Gastroesophageal sphincter (tissue), 4 donors: ENCODE measurements at places on chromosomes 3 and 15. TPM values are rescaled to one million over a fixed set of nuclear protein-coding genes. Genes with fewer than 3 reads are reported as not detected.

- peak; percentile 92 for ATAC-seq
Observed at GRCh38 chr15:81410318-81410753, 36.3 kb upstream of the TMC3 start.

Gene FGF12
- 0.94 TPM for total RNA-seq

DNA sequence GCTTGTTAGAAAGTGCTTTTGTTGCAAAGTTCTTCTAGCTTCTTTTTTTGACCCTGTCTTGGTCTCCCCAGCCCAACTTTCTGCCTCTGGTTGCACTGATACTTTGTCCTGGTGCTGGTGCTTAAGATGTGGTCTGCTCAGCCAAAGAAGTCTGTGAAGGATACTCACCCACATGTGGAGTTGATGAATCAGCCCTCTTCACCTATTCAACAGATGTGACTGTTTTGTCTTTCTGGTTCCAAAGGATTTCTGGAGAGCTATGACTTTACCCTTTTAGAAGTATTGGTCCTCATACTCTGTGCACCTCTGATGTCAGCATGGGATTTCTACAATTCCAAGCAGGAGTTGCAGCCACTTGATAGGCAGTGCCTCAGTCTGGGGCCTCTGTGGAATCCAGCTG lies 84.1 kb downstream of the PCCB start:
- ATAC-seq: no peak

DNA sequence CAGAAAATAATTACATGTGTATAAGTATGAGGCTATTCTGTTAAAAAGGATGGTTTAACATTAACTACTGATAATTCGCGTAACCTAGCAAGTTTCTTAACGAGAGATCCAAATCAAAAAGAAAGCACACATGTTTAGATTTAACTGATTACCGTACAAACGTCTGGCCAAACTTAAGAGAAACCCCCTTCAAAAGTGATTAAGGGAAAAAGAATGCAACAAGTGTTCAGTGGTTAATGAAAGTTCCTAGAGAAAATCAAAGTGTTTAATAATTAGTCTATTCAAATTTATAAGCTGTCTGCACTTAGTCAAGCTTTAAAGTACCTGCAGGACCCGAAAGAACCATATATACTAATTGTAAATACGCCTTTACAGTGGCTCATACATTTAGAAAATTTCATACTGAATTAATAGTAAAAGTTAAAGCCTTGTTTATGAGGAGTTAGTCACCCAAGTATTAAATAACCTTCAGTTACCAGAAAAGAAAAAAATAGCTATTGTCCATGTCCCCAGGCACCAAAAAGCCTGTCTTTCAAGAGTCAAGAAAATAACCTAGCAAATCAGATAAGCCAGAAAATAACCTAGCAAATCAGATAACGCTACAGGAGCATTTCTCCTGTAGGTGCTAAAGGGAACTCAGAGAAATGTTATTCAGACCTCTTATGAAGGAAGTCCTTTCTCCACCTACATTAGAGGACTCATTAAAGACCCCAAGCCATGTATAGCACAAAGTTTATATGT lies 34.6 kb downstream of the ZNF589 start:
- no peak for ATAC-seq

DNA sequence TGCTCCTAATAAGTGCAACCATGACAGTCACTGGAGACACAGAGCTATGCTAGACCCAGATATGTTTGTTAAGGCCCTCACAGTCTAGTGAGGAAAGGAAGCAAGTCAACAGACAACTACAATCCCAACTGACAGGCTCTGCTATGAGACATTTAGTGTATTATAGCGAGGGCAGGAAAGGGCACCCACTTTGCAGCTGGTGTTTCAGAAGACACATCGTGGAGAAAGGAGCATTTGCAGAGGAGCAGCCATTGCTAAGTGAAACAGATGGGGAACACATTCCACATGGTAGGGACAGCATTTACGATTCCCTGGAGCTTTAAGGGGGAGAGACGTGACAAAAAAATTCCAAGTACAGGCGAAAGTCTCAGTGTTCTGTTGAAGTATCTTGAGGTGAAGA lies 685.6 kb downstream of the AGBL1 start:
- no peak for ATAC-seq

GRCh38 chr3:161560008-161560637 lies 63.5 kb downstream of the OTOL1 start:
- ATAC-seq: no peak

Gene EID1
- total RNA-seq: 329 TPM

DNA sequence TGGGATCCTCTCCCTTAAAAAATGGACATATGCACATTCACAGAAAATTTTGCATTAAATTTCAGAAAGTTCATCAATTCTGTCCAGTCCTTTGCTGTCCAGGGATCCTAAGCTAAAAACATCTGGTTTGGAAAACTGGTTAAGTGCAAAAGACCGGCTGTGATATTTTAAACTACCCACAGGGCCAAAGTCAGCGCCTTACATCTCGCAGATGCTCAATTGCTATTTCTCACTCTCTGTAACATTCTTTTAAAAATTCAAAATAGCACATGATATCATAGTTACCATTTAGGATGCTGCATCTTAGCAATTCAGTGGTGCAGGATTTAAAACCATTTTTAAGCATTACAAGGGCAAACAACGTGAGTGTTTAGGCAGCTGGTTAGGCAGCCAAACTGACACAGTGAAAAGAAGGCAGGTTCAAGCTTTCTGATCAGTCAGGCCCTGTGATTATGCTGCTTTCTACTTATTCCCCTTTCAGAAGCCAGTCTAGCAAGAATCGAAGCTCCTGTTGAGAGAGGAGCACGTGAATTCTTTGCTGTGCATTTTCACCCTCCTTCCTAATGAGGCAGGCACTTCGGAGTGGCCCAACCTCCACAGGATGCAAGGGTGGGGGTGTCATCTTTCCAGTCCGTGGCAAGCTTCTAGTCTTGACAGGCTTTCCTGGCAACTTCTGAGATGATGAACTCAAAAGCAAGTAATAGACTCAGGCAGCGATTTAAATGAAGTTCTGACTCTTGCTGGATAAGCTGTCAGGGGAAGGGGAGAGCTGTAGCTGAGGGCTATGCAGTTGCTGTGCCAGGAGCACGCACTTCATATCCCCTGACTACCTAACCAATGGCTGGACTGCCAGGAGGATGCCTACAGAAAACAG lies 8.8 kb downstream of the PRICKLE2 start:
- ATAC-seq: no peak

- peak; percentile 51 for ATAC-seq
Observed at GRCh38 chr15:58551764-58552504, 120.1 kb downstream of the LIPC start.

GRCh38 chr3:69161587-69162307 lies 39.4 kb upstream of the LMOD3 start:
- ATAC-seq: peak; percentile 46

DNA sequence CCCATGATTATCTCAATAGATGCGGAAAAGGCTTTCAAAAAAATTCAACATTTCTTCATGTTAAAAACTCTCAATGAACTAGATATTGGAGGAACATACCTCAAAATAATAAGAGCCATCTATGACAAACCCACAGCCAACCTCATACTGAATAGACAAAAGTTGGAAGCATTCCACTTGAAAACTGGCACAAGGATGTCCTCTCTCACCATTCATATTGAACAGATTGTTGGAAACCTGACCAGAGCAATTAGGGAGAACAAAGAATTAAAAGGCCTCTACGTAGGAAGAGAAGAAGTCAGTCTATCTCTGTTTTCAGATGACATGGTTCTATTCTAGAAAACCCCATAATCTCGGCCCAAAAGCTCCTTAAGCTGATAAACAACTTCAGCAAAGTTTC lies 274.5 kb upstream of the MANF start:
- no peak for ATAC-seq

DNA sequence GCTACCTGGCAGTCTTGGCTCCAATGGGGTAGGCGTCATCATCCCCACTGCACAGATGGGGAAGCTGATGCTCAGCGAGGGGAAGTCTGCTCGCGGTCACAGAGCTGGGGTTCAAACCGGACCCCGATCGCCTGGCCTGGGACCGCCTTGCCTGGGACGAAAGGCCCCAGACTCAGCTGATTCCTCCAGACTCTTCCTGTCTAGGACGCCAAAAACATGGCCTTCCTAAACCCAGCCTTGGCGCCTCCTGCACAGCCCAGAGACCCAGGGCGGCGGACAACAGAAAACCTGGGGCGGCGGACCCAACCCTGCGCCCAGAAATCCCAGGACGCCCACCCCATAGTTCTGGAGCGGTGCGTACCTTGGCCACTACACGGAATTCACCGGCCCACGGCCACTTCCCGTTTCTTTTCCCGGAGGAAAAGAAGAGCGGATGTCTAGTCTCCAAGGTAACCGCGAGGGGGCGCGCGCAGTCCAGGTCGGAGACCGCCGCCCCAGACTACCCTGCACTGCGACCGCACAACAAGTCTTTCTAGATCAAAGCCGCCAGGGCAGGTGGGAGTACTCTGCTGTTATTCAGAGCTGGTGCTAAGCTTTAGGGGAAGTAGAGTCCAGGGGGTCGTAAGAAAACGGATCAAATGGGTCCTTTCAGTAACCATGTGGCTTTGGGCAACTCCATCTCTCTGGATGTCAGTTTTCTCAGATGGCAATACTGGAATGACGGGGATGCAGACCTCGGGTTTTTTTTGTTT lies 4.9 kb upstream of the IL17RD start:
- peak; percentile 76 for ATAC-seq

GRCh38 chr3:13654330-13655060 lies 105.6 kb downstream of the FBLN2 start:
- no peak for ATAC-seq

DNA sequence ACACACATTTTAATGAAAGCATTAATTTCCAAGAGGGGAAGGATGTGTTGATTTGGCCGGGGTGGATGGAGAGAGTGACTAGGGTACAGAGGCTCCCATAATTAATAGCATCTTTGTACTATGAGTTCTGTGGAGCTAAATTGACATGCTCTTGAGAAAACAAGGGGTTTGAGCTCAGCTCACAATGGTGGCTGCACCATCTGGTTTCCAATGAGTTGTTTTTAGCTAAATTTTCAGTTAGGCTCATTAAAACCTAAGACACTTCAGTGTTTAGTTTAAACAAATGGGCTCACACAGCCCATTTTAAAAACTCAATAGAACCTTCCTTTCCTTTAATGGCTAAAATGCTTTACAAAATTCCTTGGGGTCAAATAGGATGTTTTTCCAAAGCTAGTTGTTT lies 199.7 kb downstream of the TNIK start:
- no peak for ATAC-seq

DNA sequence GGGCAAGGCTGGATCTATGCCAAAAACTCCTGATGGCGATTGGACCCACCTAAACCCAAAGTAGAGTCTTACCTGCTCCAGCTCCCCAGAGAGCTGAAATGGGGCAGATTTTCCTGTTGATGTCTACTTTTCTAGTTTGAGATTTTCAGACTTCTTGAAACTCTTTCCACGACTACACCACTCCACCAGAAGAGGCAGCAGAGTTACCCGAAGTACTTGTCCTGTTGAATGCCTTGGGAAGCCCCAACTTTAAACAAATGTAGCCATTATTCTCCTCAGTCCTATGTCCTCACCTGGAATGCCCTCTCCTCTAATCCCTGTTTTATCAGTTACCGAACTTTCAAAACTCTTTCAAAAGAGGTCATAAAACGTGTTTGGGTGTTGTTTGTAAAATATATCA lies 843.8 kb downstream of the VGLL3 start:
- no peak for ATAC-seq

Gene RAB5A
- total RNA-seq: 88.3 TPM

GRCh38 chr15:101092156-101092866 lies 159.5 kb downstream of the CHSY1 start:
- ATAC-seq: no peak

DNA sequence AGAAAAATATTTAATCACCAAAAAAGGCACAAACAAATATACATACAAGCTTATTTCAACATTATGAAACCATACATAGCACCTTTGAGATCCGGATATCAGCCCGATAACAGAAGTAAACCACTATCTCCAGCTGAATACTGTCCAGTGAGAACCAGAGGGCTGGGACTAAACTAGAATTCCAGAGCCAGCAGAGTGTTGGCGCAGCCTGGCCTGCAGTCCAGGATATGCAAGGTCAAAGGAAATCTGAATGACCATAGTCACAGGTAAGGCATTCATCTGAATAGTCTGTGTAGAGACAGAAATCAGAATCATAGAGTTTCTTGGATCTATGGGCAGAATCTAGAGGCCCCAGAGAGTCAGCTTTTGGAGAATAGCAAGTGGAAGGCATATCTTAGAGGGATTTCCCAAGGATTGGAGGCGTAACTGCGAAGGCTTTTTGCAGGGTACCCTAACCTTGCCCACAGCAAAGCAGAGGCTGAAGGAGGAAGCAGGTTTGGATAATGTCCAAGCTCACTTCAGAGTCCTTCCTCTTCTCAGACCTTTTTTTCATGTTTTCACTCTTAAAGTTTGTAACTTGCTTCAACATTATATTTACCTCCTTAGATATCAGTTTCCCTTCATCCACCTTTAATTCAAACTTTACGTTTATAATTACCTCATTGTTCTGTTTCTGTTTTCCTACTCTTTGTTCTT lies 32.5 kb upstream of the TP63 start:
- no peak for ATAC-seq
